Right ventricle myocardium inferior (tissue), 1 donor: ENCODE measurements at places on chromosomes 12 and 14. TPM values are rescaled to one million over a fixed set of nuclear protein-coding genes. Genes with fewer than 3 reads are reported as not detected.
A peak's percentile ranks its signal among the peaks of the same experiment; 100 is the strongest.

GRCh38 chr14:45757655-45758054 is 504.7 kb upstream of the MIS18BP1 start:
- no peak for DNase-seq

- no peak for DNase-seq
Observed at GRCh38 chr12:50215033-50215432, 47.9 kb upstream of the CERS5 start.

DNA sequence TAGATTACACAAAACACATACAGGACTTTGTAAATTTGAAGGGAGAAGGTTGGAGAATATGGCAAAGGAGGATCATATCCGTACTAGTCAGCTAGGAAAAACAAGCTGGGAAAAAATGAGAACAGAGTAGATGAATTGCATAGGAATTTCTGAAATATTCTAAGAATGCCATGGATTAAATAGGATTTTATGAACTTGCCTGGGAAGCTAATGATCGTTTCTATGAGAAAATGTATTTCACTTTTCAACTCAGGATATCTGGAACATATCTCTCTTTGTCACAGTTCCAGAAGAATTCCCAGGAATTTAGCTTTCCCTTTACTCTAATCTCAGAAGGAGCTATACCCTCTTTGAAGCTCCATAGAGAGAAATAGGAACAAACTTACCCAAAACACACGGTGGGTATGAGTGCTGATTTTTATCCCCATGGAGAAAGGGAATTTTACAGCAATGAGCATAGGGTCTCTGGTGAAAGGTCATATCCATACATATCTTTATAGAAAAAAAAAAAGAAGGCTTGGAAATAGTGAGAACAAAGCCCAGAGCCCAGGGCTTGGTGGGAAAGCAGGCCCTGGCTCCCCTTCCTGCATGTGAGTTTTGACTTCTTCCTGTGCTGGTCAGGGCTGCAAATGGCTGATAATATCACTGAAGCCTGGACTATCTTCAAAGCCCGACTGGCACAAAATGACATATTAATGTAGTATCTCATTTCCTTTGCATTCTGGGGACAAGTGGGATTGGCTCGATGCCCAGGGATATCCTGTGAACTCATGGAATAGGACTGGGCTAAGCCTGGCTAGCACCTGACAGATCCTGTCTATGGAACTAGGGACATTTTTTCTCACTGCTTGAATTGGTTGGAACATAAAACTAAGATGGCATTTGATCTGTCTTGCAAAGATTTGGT is 136.3 kb downstream of the AEBP2 start:
- no peak for DNase-seq

DNA sequence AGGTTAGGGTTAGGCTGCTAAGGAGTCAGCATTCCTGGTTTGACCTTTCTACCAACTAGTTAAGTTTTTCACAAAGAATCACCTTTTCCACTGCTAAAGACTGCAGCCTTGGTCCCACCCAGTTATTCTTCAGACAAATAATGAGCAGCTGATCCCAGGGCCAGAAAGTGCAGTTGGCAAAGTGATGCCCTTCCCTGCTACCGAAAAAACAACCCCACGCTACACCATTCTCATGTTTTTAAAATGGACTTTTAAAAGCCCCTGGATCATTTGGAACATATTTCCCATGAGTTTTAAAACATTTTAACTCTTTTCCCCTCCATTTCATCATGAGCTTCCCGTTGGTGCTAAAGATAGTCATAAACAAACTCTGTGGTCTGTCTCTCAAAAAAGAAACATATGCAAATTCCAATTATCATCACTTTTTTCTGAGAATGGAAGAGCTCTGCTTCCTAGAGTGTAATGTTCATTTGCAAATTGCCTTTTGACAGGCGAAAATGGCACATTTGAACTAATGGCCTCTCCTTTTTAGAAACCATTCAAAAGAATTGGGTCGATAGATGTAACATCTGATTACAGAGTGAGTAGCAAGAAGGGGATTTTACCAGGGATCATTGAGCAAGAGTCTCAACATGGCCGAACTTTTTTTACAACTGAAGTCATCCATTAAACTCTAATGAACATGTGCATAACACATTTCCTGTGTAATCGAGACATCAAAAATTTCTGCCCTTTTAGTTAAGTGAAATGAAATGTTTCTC is 129.3 kb upstream of the RAP1B start:
- no peak for DNase-seq

DNA sequence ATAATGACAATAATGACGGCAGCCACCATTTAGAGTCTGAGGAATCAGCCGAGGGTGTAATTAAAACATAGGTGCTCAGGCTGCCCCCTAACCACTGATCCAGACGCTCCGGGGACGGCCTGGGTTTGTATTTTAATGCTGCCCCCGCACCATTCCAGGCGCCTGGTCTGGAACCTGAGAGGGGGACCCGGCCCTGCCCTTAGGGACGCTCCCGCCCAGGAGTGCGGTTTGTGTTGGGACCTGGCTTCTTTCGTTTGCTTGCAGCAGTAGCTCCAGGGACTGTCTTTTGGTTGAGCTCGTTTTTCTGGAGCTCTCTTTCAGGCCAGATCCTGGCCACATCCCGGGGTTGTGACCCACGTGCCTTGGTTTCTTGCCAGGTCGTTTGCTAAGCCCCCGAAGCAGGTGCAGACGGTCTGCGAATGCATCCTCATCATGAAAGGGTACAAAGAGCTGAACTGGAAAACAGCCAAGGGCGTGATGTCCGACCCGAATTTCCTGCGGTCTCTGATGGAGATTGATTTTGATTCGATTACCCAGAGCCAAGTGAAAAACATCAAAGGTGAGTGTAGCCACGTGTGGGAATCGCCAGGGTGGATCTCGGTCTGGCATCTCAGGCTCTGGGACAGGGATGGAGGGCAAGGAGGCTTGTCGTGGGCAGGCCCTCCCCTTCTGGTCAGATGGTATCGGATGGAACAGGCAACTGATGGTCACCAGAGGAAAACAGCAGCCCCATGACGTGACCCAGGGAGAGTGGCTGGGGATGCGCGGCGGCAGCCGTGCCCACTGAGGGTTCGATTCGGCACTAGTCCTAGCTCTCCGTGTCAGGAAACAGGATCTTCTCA is 63.5 kb downstream of the CCDC92 start:
- no peak for DNase-seq

GRCh38 chr14:25108959-25109358 is 59.0 kb upstream of the STXBP6 start:
- no peak for DNase-seq

- peak; percentile 86 for DNase-seq
Observed at GRCh38 chr12:127145929-127146789, 1120.8 kb upstream of the TMEM132C start.

- no peak for DNase-seq
Observed at GRCh38 chr14:20417250-20418186, 4.2 kb upstream of the TEP1 start.

GRCh38 chr12:65895759-65896656 is 71.7 kb downstream of the HMGA2 start:
- no peak for DNase-seq

- no peak for DNase-seq
Observed at GRCh38 chr14:64968167-64968566, 4.0 kb downstream of the RAB15 start.

DNA sequence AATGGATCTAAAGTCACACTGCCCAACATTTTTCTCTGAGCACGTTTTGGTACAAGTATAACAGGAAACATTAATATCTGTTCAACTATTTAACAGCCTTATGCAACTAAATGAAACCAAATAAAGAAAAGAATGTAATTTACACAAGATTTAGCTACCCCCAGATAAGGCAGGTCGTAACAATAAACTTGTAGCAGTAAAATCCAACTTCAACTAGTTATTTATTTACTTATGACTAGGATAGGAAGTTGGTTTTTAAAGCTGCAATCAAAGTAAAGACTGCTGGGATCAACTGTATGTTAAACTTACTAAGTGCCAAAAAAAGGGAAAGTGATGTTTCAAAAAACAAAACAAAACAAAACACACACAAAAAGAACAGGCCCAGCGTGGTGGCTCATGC is 30.9 kb downstream of the FERMT2 start:
- DNase-seq: no peak

DNA sequence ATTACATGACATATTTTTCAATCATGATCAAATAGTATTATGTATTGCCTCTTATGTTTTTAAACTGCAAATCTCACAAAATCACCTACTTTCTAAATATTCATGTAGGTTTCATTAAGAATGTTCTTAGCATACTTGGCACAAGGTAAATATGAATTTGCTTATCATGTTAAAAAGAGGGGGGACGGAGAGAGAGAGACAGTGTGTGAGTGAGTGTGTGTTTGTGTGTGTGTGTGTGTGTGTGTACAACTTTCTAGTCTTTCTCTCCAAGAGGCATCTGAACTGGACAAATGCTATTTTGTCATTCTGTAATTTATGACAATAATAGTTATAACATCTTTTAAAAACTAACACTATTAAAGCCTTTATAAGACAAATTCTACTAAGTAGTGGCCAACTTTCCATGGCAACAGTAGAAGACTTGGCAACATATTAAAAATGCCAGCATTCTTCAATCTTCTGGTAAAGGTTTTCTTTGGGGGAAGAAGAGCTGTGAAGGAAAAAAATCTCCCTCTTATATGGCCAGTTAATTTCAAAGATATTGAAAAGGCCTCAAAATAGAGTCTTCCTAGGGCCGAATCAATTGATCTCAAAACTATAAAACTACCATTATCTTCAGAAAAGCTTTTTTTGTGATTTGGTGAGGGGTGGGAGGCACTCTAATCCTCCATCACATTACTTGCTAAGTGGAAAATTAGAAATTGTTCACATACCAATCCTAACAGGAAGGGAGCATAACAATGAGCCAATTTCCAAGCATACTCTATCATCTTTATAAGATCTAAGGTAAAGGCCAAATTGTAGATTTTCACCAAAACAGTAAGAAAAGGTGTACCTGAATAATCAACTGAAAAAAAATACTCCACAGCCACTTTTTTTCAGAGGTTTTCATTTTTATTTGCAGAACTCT is 28.2 kb downstream of the CDK17 start:
- no peak for DNase-seq

DNA sequence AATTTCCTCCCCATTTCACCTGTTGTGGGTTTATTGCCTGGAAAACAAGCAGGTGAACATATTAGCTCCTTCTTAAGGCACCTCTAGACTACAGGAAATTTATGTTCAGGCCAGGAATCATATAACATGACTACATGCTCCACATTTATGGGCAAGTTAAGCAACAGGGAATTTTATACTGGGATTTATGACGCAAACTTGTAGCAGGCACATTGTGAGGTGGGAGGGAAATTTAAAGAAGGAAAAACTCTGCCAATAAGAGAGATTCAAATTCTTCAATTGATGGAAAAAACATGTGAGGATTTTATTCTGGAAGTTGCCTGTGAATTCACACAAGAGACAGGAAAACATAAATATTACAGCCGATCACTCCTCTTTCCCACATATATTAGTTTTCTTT is 93.9 kb downstream of the TBC1D30 start:
- DNase-seq: no peak

DNA sequence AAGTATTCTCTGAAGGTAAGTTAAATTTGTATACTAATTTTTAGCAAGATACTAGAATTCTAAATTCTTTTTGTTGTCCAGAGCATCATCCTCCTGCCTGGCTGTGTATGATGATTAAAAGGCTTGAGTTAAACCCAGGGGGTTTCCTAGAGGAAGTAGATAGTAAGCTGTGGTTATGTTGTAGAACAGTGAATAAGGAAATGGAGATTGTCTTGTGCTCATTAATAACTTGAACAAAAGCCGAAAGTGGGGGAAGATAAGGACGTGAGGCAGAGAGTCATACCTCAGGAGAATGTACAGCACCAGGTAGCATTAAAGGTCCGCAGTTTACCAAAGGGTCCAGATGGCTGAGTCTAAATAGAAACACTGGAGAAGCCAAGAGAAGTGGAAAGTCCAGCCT is 42.0 kb downstream of the CKB start:
- no peak for DNase-seq

DNA sequence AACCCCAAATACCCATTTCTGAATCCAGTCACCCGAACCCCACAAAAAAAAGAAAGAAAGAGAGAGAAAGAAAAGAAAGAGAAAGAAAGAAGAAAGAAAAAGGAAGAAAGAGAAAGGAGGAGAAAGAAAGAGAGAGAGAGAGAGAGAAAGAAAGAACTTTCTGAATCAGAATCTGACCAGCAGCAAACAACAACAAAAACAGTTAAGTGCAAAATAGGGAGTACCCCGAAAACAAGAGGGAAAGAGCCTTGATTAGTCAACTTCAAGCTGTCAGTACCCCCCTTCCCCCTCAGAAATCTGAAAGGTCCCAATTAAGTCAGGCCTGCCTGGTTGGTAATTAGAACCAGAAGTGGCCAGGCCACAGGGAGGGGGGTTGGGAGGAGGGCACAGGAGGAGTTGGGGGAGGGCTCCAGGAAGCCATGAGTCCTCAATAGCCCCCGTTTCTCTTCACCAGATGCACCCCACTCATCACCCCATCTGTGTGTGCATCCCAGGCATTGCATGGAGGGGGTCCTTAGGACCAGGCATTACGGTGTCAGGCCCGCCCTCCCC is 9.8 kb downstream of the RARG start:
- no peak for DNase-seq

The RERGL gene
- total RNA-seq: 2.1 TPM

The NRXN3 gene
- total RNA-seq: 1.4 TPM

The CFL2 gene
- total RNA-seq: 547 TPM

The KERA gene
- not detected for total RNA-seq

The TEX52 gene
- total RNA-seq: not detected

The CHGA gene
- total RNA-seq: not detected

The DLK1 gene
- 52.3 TPM for total RNA-seq

The GAS2L3 gene
- 2.7 TPM for total RNA-seq

The FBXL14 gene
- total RNA-seq: 6.2 TPM

The GLTP gene
- 23.3 TPM for total RNA-seq

The KCNJ8 gene
- total RNA-seq: 57.0 TPM

The LTBP2 gene
- total RNA-seq: 7.6 TPM

The SRGAP1 gene
- total RNA-seq: 2.2 TPM

The ANKRD9 gene
- total RNA-seq: 148 TPM
